ENCODE measurements at places on chromosomes 13 and 19.
A peak's percentile ranks its signal among the peaks of the same experiment; 100 is the strongest.

DNA sequence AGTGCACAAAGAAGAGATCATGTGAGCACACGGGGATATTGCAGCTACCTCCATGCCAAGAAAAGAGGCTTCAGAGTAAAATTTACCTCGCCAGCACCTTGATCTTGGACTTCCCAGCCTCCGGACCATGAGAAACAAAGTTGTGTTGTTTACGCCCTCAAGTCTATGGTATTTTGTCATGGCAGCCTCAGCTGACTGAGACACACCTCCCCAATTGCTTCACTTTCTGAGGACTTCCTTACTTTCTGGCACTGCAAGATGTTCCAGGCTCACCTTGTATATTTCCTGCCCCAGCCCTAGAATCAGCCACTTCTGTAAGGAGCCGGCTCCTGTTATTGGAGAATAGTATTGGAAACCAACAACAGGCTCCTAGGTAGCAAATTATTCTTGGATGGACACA is 6.6 kb upstream of the CEBPG start:
- DNase-seq = no peak
- H3K4me1 ChIP-seq = no peaks in the 10 kb centered on the region
- H3K36me3 ChIP-seq = no peaks in the 10 kb centered on the region

GRCh38 chr19:29040292-29040691 is 172.7 kb downstream of the UQCRFS1 start:
- no peaks in the 10 kb centered on the region for H3K36me3 ChIP-seq
- H3K27ac ChIP-seq = no peak overlapping the region
- no peak overlapping the region for H3K4me3 ChIP-seq
- H3K4me1 ChIP-seq = no peaks in the 10 kb centered on the region
- H3K27me3 ChIP-seq = peaks cover 9% of the 10 kb centered on the region
- DNase-seq = no peak

GRCh38 chr19:48333467-48334384 is 8.4 kb downstream of the EMP3 start:
- H3K4me1 ChIP-seq = peaks cover 52% of the 10 kb centered on the region
- DNase-seq = peak; percentile 94
- H3K36me3 ChIP-seq = peaks cover 35% of the 10 kb centered on the region
- no peaks in the 10 kb centered on the region for H3K27me3 ChIP-seq

GRCh38 chr19:14871619-14872230 is 14.2 kb downstream of the OR7A17 start:
- no peaks in the 10 kb centered on the region for H3K36me3 ChIP-seq
- H3K27ac ChIP-seq = no peak overlapping the region
- H3K4me3 ChIP-seq = no peak overlapping the region
- H3K4me1 ChIP-seq = no peaks in the 10 kb centered on the region
- no peak for DNase-seq

GRCh38 chr19:11692127-11692790 is 46.5 kb downstream of the ZNF823 start:
- DNase-seq = no peak
- peaks cover 2% of the 10 kb centered on the region for H3K36me3 ChIP-seq
